ENCODE measurements at places on chromosomes 7 and 10.

- DNase-seq = no peak
These were observed 37.8 kb upstream of the IMMP2L start for GRCh38 chr7:111600091-111600490.

GRCh38 chr10:80160361-80161320, 28.1 kb downstream of the PLAC9 start:
- no peak for DNase-seq

- no peak for DNase-seq
These were observed 405.5 kb upstream of the C7orf33 start for GRCh38 chr7:148185041-148185440.

- no peak for DNase-seq
These were observed 104.9 kb downstream of the ADK start for GRCh38 chr10:74255888-74256357.

GRCh38 chr7:89780291-89780690, 374.0 kb upstream of the STEAP1 start:
- DNase-seq = no peak

DNA sequence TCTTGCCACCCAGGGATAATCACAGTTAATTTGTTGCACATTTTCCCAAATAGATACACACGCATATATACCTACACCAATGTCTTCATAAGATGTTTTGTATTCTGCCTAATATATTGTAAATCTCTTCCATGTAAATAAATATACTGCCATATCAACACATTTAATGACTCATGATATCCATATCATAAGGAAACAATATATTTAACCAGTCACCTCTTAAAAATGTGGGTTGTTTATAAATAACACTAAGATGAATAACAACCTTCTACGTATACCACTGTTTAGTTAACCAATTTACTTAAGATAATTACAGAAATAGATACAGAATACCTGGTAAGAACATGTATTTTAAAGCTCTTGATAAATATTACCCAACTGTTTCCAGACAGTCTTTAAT, 38.2 kb downstream of the ELAPOR2 start:
- no peak for DNase-seq

- DNase-seq = no peak
These were observed 19.6 kb upstream of the INPP5A start for GRCh38 chr10:132517951-132518521.

DNA sequence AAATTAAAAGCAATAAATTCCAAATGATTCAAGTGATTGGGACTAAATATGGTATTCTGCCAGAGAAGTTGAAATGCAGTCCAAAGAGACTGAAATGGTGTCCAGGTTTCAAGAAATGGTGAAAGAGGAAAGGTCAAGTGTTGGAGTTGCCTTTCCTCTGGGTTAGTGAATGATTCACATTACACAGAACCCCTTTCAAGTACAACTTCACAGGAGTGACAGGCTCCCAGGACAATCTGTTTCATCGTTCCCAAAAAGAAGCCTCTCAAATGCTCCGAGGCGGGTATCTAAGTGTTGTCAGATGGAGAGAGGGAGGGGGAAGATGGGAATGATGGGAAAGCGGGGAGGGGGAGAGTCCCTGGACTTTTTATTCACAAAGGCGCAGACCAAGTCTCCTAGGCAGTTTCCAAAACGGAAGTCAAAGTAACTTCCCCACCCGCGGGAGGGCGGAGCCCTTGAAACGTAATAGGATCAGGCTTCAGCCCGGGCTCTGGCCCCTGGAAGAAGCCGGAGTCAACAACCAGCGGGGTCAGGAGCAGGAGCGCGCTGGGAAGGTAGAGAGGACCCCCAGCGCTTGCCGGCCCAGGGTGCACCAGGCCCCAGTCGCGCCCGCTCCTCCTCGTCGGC, 754 bp downstream of the SLC25A13 start:
- peak; percentile 33 for DNase-seq

All from esophagus squamous epithelium (tissue), 5 donors.